ENCODE measurements at places on chromosomes 6 and 20.

GRCh38 chr6:121837545-121838229 lies 402.2 kb downstream of the GJA1 start:
- DNase-seq: no peak

- DNase-seq: no peak
Observed at GRCh38 chr20:49457444-49457843, 25.0 kb downstream of the KCNB1 start.

DNA sequence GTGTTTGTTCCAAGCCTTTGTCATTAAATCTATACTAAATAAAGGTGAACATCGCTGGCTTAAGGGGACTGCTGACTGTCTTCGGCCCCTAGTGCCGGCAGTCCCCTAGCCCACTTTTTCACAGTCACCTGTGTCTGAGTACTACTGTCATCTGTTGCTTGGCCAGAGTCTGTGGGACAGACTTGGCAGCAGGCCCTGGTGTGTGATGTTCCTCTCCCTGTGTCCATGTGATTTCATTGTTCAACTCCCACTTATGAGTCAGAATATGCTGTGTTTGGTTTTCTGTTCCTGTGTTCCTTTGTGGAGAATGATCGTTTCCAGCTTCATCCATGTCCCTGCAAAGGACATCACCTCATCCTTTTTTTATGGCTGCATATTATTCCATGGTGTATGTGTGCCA lies 133.4 kb downstream of the HAO1 start:
- no peak for DNase-seq

DNA sequence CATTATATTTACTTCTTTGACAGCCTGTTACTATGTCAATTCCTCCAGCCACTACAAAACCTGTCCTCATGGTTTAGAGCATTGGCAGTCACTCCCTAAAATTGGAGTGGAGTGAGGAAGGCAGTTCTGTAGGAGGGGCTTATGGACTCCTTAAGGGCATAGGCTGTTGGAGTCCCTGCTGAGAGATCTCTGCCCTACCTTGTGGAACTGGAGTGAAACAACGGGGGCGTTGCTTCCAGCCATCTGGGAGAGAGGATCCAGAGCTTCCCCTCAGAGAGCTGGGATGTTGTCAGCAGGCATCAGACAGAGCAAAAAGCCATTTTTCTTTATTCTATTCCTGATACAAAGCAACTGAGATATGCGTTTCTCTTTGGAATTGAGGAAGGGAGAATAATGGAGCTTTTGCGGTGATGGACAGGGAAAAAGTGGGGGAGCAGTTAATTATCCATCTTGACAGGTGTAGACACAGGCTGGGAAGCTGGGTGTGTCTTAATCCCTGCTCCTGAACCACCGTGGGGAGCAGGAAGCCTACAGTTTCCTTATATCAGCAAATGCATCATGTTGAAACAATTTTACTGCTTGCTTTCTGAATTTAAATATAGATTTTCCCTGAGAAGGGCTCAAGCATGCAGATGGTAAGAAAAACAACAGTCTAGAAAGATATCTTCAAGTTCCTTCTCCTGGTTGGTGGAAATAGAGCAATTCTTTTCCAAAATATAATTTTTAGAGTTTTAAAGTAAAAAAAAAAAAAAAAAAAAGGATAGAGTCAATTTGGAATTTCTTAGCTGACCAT lies 402.5 kb downstream of the PLCB1 start:
- no peak for DNase-seq

GRCh38 chr20:62819494-62820174 lies 2.8 kb downstream of the COL9A3 start:
- no peak for DNase-seq

- DNase-seq: peak; percentile 74
Observed at GRCh38 chr20:44215125-44215524, 4.6 kb upstream of the OSER1 start.

GRCh38 chr20:3014179-3014578 lies 29.2 kb upstream of the GNRH2 start:
- DNase-seq: peak; percentile 31

DNA sequence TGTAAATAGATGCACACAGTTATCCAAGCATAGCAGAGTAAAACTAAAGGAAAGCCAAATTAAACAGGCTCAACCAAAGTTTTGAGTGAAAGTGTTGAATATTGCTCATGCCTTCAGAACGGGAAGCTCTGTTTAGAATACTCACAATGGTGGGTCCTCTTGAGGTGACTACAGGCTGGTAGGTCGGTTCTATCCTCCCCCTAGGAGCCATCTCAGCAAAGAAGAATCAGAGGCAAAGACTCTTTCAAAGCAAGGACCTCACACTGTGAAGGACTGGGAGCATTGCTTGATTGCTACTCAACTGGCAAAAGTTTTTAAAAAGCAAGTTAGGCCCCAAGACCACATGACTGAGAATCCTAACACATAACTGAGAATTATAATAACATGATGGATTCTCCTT lies 88.4 kb upstream of the JAG1 start:
- no peak for DNase-seq

DNA sequence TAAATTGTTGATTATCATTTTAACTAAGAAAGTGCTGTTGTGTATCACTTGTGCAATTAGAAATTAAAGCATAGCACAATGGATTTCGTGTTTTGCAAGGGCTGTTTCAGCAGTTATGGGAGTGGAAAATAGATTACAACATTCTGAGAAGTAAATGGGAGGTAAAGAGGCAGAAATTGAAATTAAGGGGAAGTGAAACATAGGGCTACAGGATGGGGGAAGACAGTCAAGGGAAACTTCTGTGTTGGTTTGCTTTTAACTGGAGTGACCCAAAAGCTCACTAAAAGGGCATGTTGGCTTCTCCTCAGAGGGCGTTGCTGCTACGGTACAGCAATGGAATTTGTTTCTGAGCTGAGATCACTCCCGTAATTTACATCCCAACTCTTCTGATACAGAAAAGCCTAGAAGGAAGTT lies 147.5 kb downstream of the BCAS1 start:
- no peak for DNase-seq

DNA sequence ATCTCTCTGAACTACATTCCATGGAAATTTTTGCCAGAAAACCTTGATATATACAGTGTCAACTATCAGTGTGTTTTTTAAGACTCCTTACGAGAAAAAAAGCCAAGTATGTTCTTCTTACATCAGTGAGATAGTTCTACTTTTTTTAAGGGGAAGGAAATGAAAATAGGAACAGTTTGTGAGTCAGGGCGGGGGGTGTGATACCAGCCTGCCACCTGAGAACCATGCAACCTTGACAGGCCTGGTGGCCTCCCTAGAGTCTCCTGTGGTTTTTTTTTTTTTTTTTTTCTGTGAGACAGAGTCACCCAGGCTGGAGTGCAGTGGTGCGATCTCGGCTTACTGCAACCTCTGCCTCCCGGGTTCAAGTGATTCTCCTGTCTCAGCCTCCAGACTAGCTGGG lies 96.3 kb upstream of the GCM1 start:
- no peak for DNase-seq

- DNase-seq: no peak
Observed at GRCh38 chr6:149318581-149319286, 1.2 kb downstream of the TAB2 start.

Measured in stimulated activated CD4-positive, alpha-beta T cell treated with anti-CD3 and anti-CD28 coated beads, Interleukin-2, amount 100 ng/mL, for 24 hours (primary cell).